ENCODE measurements at places on chromosomes 1 and 21.

GRCh38 chr1:98369463-98369862, 292.1 kb upstream of the SNX7 start:
- H3K4me3 ChIP-seq: no peak overlapping the region
- no peaks in the 10 kb centered on the region for H3K36me3 ChIP-seq
- no peak for DNase-seq
- H3K4me1 ChIP-seq: no peaks in the 10 kb centered on the region

GRCh38 chr1:93605812-93606512, 75.7 kb downstream of the BCAR3 start:
- H3K4me3 ChIP-seq: no peak overlapping the region
- H3K27me3 ChIP-seq: no peaks in the 10 kb centered on the region
- H3K27ac ChIP-seq: no peak overlapping the region
- no peaks in the 10 kb centered on the region for H3K36me3 ChIP-seq
- H3K4me1 ChIP-seq: peaks cover 2% of the 10 kb centered on the region

- peaks cover 4% of the 10 kb centered on the region for H3K27me3 ChIP-seq
Measured at GRCh38 chr1:50979937-50980336, 9.9 kb downstream of the CDKN2C start.

DNA sequence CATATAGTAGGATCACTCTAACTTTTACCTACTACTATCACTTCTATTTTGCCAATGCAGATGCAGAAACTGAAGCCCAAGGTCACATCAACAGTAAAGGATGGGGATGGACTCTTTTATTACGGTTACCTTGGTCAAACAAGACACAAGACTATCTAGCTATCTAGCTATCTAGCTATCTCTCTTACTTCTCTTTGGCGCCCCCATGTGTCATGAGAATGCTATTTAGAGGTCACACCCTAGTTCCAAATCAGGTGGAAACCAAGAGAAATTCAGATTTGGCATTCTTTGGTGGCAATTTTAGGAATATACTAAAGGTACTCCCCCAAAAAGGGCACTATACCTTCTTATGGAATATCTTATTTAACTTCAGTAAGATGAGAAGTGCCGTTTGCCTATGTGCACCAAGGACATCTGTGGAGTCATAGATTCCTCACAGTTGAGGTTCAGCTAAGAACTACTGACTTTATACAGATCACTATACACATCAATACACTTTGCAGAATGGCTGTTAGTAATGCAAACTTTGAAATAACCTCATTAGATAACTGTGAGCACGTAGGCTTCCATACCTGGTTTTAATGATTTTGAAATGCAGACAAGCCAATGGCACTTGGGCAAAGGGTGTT, 6.7 kb downstream of the ZNF648 start:
- no peaks in the 10 kb centered on the region for H3K4me1 ChIP-seq
- H3K36me3 ChIP-seq: no peaks in the 10 kb centered on the region
- H3K27ac ChIP-seq: no peak overlapping the region
- H3K4me3 ChIP-seq: no peak overlapping the region
- DNase-seq: peak; percentile 49
- H3K27me3 ChIP-seq: peaks cover 10% of the 10 kb centered on the region

DNA sequence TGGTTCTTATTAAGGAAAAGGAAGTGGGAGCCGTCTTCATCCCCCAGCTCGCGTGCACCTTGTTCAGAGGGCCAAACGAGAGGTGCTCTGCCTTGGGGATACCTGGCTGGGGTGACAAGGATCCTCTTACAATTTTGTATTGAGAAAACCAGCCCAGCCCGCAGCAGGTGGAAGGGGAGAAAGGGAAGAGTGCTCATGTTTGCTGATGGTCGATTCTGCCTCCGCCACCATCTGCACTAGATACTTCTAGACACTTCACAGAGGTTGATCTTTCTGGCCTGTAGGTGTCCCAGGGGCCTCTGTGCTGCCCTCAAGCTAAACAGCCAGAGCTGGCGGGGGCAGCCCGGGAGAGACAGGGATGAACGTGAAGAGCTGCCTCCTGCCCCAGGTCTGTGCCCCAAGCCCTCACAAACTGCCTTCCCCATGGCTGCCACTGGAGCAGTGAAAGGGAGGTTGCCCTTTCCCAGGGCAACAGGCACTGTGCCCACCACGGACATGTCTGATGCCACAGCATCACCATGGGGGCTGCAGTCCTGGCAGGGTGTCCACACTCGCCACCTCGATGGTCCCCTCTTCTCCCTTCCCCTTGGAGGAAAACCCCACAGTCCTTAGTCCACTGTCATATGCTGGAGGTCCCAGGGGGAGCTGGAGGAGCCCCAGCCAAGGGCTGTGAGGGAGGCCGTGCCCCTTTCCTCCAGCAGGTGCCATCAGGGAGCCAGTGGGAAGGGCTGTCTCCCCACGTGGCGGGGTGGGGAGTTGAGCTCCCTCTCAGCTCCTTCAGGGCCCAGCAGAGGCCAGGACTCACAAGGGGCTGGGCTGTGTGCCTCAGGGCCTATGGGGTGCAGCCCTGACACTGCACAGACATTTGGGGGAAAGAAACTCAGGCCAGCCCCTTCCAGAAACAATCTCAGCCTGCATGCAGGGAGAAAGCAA, 8.1 kb downstream of the ADPRS start:
- H3K36me3 ChIP-seq: peaks cover 45% of the 10 kb centered on the region
- H3K4me1 ChIP-seq: peaks cover 22% of the 10 kb centered on the region
- no peak for DNase-seq
- no peak overlapping the region for H3K4me3 ChIP-seq
- no peaks in the 10 kb centered on the region for H3K27me3 ChIP-seq

DNA sequence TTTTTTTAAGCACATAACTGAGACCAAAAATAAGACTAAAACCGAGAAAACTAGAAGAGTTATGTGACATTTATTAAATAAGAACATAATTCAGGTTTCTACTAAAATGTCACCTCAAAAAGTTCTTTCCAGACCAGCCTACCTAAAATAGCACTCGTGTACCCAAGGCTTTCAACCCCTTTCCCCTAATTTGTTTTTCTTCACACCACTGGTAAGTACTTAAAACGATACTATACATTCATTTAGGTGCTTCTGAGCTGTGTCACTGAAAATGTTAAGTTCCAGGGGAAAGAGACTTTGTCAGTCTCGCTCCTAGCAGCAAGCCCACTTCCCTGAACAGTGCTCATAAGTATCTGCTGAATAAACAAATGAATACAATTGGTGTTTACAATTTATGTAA, 6.8 kb downstream of the RRAGC start:
- no peak overlapping the region for H3K4me3 ChIP-seq
- no peak for DNase-seq
- peaks cover 47% of the 10 kb centered on the region for H3K36me3 ChIP-seq
- H3K27ac ChIP-seq: no peak overlapping the region
- peaks cover 5% of the 10 kb centered on the region for H3K4me1 ChIP-seq

GRCh38 chr1:214452152-214452784, 99.1 kb downstream of the PTPN14 start:
- H3K27me3 ChIP-seq: no peaks in the 10 kb centered on the region
- H3K27ac ChIP-seq: no peak overlapping the region
- no peak overlapping the region for H3K4me3 ChIP-seq

DNA sequence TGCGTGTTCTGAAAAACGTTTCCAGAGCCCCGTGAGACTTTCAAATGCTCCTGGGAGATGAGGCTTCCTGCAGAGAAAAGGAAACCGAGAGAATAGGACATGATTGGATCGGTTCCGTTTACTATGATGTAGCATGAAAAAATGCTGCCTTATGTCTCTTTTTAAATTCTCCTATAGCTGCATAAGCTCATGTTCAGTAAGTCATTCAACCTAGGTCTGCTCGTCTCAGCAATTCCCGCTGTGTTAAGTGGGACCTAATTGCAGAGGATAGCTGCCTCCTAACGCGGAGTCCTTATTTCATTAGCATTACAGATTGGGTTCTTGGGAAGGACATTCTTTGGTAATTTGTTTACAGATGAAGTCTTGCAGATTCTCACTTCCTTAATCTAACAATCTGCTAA, 165.3 kb downstream of the GALNT2 start:
- no peak for DNase-seq
- no peaks in the 10 kb centered on the region for H3K4me1 ChIP-seq
- H3K4me3 ChIP-seq: no peak overlapping the region
- peaks cover 5% of the 10 kb centered on the region for H3K36me3 ChIP-seq

GRCh38 chr1:162139211-162139610, 69.7 kb downstream of the NOS1AP start:
- H3K27me3 ChIP-seq: peaks cover 6% of the 10 kb centered on the region
- no peak overlapping the region for H3K4me3 ChIP-seq
- H3K4me1 ChIP-seq: no peaks in the 10 kb centered on the region
- H3K27ac ChIP-seq: no peak overlapping the region

DNA sequence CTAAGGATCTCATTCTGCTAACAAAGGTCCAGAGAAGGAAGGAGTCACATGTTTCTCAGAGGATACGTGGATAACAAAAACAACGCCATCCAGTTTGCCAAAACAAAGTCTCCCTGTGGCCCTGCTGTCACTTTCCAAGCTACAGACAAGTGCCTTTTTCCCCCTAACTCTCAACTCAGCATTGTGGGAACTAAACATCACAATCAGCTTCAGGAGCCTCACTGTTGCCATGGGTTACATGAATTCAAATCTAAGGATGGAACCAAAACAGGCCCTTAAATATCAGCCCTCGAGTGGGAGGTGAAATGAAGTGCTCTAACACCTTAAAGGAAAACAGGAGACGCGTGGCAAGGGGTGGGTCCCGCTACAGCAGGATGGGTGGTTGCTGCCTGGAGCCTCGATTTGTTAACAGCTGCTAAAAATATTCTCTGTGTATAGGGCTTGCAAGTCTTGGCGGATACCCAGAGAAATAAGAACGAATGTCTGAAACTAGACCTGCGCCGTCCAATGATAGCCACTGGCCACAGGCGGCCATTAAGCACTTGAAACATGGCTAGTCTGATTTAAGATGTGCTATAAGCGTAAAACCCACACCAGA, 66.4 kb upstream of the SOD1 start:
- H3K4me1 ChIP-seq: no peaks in the 10 kb centered on the region
- H3K27ac ChIP-seq: no peak overlapping the region
- no peak for DNase-seq
- no peak overlapping the region for H3K4me3 ChIP-seq
- no peaks in the 10 kb centered on the region for H3K27me3 ChIP-seq

DNA sequence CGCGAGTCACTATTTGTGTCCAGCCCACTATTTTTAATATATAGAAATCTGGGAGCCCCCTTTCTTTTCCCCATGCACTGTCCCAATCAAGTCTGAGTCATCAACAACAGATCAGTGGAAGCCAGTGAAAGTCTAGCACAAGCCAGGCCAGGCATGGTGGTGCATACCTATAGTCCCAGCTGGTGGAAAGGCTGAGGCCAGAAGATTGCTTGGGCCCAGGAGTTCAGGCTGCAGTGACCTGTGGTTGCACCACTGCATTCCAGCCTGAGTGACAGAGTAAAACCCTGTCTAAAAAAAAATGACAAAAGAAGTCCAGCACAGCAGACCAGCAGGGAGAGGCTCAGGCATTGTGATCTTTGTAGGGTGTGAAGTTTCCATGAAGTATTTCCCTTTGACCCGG, 9.0 kb upstream of the RPL5 start:
- H3K4me3 ChIP-seq: no peak overlapping the region
- no peaks in the 10 kb centered on the region for H3K36me3 ChIP-seq
- no peaks in the 10 kb centered on the region for H3K27me3 ChIP-seq
- no peak overlapping the region for H3K27ac ChIP-seq

DNA sequence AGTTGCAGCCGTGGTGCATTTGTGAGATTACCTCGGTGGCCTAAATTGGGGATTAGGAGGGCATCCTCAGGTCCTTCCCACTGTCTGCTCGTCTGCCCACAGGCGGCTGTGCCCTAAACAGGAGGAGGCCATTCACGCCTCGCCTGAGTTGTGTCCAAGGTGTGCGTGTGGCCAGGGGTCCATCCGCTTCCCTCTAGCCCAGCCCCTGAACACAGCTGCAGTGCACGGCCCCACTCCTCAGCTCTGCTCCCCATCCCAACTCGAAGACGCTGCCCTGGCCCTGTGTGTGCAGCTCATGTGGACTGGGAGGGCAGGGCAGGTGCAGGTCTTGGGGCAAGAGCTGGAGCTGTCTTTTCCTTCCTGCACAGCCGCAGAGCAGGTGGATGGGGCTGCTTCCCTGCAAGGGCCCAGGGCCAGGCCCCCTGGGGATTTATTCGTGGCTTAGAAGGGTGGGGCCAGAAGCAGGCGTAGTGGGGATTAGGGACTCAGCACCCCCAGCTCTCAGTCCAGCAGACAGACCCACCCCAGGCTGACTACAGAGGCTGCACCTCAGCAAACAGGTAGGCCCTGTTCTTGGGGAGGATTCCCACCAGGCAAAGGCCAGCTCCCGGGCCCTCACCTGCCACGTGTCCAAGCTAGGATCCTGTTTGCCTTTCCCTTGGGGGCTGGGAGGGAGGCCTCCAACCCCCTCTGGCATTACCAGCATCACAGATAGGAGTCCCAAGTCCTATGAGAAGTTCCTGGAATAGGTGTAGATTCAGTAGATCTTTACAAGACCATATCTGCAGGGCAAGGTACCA, 4.3 kb downstream of the GUK1 start:
- peaks cover 57% of the 10 kb centered on the region for H3K4me1 ChIP-seq
- H3K4me3 ChIP-seq: no peak overlapping the region
- DNase-seq: no peak
- no peak overlapping the region for H3K27ac ChIP-seq
- peaks cover 56% of the 10 kb centered on the region for H3K36me3 ChIP-seq

DNA sequence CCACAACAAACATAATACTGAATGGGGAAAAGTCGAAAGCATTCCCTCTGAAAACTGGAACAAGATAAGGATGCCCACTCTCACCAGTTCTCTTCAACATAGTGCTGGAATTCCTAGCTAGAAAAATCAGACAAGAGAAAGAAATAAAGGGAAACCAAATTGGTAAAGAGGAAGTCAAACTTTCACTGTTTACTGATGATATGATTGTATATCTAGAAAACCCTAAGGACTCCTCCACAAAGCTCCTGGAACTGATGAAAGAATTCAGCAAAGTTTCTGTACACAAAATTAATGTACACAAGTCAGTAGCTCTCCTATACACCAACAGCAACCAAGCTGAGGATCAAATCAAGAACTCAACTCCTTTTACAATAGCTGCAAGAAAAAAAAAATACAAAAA, 6.9 kb upstream of the F13B start:
- no peaks in the 10 kb centered on the region for H3K27me3 ChIP-seq
- no peaks in the 10 kb centered on the region for H3K36me3 ChIP-seq
- no peak for DNase-seq
- H3K4me1 ChIP-seq: no peaks in the 10 kb centered on the region

GRCh38 chr1:22444856-22445255, 6.8 kb upstream of the ZBTB40 start:
- no peak for DNase-seq
- H3K4me1 ChIP-seq: no peaks in the 10 kb centered on the region
- H3K4me3 ChIP-seq: no peak overlapping the region
- H3K27ac ChIP-seq: no peak overlapping the region
